ENCODE measurements at places on chromosomes 11 and 22.
A peak's percentile ranks its signal among the peaks of the same experiment; 100 is the strongest.

DNA sequence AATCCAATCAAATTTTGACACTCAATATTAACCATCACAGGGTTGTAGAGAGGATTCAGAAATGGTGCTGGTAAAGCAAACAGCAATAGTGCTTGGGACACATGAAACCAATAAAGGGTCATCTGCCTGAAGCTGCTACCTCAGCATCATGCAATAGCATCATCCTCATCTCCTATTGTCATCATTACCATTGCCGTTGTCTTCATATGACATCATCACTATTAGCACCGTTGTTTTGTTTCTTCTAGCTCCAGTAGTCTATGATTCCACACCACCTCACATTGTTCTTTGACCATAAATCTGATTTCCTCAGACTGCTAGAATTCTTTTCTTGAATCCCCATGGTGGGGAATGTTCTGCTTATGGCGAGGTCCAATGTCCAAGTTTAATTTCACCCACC is 52.8 kb upstream of the GRK3 start:
- DNase-seq: no peak

DNA sequence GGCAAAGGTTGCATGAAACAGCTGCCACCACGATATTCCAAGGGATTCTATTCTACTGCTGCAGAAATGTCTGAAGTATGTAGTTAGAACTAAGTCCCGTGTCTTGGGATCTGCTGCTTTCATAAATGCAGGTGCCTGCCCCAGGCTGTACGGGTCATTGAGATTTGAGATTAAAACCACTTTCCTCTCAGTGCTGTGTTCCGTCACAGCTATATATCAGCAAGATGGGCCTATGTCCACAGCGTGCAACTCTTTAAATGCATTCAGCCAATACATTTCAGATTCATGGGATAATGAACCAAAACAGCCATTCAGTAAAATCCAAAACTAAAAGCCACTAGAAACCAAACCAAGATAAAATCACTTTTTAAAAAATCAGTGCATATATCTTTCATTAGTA is 107.3 kb upstream of the LUZP2 start:
- DNase-seq: no peak

- no peak for DNase-seq
These were observed 14.5 kb upstream of the CYTH4 start for GRCh38 chr22:37267661-37268413.

DNA sequence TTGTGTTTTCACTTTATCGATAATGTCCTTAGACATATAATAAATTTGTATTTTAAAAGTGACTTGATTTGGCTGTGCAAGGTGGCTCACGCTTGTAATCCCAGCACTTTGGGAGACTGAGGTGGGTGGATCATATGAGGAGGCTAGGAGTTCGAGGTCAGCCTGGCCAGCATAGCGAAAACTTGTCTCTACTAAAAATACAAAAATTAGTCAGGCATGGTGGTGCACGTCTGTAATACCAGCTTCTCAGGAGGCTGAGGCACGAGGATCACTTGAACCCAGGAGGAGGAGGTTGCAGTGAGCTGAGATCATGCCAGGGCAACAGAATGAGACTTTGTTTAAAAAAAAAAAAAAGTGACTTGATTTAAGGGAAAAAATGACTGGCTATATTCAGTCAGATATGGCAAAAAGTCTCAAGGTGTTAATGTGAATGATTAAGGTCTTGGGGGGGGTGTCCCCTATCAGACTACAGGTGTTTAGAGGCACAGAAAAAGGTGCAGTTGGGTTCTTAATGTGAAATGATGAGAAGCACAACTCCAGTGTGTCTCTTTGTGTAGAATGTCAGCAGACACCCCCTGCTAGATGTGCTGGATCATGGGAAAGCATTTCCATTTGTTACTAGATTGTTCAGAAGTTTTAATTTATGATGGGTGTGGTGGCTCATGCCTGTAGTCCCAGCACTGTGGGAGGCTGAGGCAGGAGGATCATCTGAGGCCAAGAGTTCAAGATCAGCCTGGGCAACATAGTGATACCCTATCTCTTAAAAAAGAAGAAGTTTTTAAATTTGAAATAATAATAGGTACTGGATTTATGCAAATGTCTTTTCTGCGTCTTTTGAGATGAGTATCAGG is 17.0 kb downstream of the NEAT1 start:
- peak; percentile 59 for DNase-seq

- no peak for DNase-seq
These were observed 1.0 kb downstream of the PAX6 start for GRCh38 chr11:31809857-31810778.

DNA sequence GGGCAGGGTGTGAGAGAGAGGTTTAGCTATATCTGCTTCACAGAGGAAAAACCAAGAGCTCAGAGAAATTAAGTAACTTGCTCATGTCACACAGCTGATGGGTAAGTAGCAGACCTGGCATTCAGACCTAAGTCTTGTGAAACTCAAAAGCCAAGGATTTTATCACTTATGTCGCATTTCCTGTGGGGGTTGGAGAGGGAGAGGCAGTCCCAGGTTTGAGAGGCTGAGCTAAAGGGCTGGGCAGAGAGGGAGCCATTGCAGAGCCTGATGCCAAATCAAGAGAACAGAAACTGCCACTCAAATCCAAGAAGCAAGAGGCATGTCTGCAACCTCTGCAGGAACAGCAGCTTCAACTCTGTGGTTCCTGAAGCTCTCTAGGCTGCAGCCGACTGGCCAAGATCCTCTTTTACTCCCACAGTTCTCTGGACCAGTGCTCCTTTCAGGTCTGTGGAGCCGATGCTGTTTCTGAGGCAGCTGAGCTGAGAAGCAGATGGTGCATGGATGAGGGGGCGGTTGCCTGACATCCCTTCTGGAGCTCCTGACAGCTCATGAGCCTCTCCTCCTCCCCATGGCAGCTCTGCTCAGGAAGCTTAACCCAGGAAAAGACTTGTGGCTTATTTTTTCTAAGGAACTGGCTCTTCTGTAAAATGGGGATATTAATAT is 47.6 kb upstream of the NAV2 start:
- no peak for DNase-seq

DNA sequence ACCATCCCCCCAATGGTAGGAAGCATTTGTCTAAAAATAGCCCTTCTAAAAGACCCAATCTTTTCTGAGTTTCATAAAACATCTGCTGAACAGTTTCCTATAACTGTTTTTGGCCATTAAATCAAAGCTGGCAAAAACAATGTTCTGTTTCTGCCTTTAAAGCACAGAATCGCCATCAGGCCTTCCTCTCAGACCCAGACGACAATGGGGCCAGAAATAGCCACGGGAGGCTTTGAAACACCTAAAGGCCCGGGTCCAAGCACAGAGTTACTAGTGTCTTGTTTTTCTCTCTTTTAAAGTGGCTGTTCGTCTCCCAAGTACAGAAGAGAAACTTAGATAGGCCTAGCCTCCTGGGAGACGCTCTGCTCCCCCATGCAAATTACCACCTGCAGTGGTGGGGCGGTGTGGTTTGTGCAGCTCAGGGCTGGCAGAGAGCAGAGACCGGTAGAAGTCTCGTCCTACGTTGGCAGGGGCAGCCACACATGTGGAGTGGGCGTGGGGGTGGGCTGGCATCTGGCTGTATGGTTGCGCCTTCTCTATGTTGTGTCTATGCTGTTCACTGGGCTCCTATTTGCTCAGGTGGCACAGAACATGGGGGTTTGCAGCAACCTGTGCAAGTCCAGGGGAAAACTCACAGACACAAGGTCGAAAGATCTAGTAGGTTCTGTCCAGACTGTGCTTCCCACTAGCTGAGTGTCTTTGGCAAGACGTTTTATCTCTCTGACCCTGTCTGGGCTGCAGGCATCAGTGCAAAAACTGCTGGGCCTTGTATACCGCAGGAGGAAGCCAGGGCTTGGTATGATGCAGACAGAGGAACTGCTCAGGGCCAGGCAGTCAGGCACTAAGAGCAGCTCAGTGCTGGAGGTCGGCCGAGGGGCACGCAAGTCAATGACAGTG is 23.6 kb upstream of the ETS1 start:
- no peak for DNase-seq

DNA sequence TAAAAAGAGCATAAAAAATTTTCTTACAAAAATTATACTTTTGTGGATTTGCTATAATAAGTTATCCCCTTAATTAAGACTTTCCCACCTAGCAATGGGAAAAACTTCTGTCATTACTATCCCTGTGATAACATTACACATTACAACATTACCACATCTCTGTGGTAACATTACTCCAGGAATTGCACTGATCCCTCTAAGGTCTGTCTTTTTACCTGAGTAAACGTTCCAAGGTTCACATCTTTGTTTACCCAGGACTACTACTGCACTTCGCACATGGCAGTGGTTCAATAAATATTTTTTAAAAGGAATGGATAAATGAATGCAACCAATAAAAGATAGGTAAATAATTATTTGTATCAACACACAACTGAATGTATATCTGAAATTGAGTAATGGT is 92.4 kb upstream of the NOX4 start:
- no peak for DNase-seq

DNA sequence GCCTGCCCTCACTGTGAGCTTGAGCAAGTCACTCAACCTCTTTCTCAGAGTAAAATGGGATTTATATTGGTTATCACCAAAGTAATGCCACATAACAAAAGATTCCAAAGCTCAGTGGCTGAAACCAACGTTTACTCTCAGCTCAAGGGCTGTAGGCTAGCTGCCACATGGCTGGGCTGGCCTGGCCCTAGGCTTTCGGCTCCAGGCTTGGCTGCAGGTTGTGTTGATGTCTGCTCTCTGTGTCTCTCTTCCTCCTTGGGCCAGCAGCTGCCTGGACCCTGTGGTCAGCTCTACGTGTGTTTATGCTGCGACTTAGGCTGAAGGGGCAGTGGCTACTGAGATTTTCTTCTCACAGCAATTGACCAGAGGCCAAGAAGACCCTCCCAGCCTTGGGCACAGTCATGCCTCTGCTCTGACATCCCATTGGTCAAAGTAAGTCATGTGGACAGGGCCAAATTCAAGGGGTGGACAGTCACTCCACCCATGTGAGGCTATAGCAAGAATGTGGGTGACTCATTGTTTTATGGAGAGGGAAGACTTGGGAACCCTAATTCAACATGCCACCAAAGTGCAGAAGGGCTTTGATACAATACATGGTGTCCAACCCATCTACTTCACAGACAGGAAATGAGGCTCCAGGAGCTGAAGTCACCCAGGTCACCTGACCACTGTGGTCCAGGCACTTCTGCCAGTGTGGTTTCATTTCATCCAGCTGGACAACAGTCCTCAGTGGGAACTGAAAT is 90.6 kb downstream of the TSPAN18 start:
- DNase-seq: no peak

DNA sequence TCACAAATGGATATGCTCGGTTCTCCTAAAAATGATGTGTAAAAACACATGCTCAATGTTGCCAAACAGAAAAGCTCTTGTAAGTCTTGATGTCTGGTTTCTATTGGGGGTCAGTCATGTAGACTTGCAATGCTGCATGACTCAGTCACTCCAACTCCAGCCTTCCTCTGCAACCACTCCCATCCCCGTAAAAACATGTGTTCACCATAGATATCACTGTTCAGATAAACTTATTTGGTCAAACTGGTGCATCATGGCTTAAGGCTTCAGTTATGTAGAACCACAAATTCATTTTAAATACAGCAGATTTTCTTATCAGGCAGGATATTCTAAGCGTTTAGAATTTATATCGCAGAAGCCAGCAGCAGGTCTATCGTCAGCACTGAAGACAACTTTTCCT is 298.4 kb upstream of the LUZP2 start:
- DNase-seq: no peak

- no peak for DNase-seq
These were observed 10.3 kb upstream of the PNPLA5 start for GRCh38 chr22:43901976-43902643.

DNA sequence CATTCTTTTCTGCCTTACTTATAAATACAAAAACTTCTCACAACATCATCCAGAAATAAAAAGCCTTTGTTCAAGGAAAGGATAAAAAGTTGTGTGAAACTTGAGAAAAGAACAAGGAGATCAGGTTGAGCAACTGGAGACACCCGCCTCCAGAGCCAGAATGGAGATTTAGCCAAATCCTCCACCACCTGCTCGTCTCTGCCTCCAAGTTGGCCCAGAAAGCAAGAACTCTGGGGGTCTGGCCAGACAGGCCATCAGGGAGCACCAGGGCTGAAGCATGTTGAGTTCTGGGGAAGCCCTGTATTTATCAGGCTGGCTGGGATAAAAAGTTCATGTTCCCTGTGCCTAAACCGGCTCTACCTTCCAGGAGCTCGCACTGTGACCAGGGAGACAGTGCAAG is 14.9 kb downstream of the SMCO4 start:
- DNase-seq: no peak

DNA sequence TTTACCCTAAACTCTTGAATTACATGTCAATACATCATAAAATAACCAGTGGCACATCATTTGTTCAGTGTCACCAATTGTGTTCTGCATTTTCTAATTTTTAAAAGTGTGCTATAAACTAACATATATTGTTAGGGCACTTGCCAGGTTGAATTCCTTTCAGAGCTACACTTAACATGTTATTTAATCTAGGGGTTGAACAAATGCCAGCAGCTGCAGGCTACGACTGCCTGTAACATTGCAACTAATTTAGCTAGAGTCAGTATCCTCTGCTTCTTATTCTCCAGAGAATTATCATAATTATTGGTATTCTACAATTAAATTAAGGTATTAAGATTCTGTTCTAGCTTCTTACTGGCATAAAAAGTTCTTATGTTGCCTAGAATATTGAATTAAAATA is 46.4 kb upstream of the ARHGAP42 start:
- no peak for DNase-seq

DNA sequence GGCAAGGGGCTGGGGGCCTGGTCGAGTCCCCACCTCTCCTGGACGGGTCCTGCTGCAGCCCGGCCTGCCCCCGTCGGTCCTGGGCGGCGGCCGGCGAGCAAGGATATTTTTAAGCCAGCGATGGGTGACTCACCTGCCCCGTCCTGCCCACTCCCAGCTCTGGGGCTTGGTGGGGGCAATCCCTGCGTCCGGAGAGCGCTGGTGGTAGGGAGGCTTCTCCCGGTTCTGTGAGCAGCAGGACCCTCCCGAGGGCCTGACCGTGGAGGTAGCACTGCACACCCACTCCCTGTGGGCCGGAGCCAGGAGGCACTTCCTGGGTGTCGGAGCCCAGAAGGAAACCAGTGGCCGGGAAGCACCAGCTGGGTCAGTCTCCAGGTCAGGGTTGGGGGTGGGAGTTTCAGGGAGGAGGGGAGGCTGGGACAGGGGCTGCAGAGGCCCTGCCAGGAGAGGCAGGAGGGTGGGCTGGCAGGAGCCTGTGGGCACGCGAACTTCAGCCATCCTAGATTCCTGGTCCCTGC is 467 bp downstream of the EPS8L2 start:
- no peak for DNase-seq
